IgD-negative memory B cell (primary cell): ENCODE measurements at places on chromosomes 12 and 14. TPM values are rescaled to one million over a fixed set of nuclear protein-coding genes. Genes with fewer than 3 reads are reported as not detected.

The TUNAR gene
- polyA plus RNA-seq = not detected

The BTBD6 gene
- 2.3 TPM for polyA plus RNA-seq

The KCNH3 gene
- 0.15 TPM for polyA plus RNA-seq

The CLEC9A gene
- polyA plus RNA-seq = not detected

The RABGGTA gene
- 37.9 TPM for polyA plus RNA-seq

The FAM181A gene
- polyA plus RNA-seq = not detected

The PIK3C2G gene
- not detected for polyA plus RNA-seq

The GPR137C gene
- polyA plus RNA-seq = not detected

The KCNC2 gene
- not detected for polyA plus RNA-seq

The LRRC43 gene
- polyA plus RNA-seq = not detected

The NGB gene
- polyA plus RNA-seq = not detected

The CABP1 gene
- not detected for polyA plus RNA-seq

The POLR3B gene
- polyA plus RNA-seq = 3.3 TPM

The LYZ gene
- polyA plus RNA-seq = 9.2 TPM

The RFX4 gene
- not detected for polyA plus RNA-seq

The SMCO2 gene
- polyA plus RNA-seq = not detected

The ASIC1 gene
- not detected for polyA plus RNA-seq
